Foreskin keratinocyte (primary cell): ENCODE measurements at places on chromosomes 5 and 9.
A peak's percentile ranks its signal among the peaks of the same experiment; 100 is the strongest.

- peak; percentile 39 for DNase-seq
Observed at GRCh38 chr9:22413884-22414283, 32.7 kb upstream of the DMRTA1 start.

- no peak for DNase-seq
Observed at GRCh38 chr5:81906086-81906485, 65.7 kb upstream of the ATG10 start.

DNA sequence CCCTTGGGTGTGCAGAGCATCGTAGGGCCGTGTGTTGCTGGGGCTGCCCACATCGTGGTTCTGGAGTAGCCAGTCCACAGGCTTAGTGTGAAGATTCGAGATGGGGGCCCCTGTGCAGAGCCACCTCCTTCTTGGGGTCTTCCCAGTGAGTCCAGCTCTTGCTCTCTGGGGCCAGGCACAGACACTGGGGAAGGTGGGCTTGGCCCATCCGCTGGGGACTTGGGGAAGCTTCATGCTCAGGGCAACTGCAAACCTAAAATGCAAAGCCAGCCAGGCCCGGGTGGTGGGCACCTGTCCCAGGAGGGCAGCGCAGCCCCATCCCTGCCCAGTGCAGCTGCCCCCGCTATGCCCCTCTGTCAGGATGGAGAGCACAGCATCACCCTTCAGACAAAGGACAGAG lies 46.4 kb upstream of the LRRC14B start:
- DNase-seq, result no peak

DNA sequence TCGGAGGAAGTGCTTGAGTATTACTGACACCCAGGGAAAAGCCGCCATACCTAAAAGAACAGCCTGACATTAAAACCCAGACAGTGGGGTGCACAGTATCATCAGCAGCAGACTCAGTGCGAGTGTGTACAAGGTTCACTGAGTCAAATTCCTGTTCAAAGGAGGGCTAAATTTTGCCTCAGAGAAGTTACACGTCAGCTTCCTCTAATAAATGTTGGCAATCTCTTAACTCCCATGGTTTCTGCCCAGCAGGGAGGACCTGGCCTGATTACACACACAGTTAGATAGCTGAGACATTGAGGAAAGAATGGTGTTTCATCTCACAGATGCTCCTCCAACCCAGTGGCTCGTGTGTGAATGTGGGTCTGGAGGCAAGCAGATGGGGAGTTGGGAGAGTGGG lies 38.2 kb downstream of the NIPSNAP3B start:
- DNase-seq, result no peak

- peak; percentile 8 for DNase-seq
Observed at GRCh38 chr5:137145721-137146120, 353.4 kb downstream of the SPOCK1 start.

DNA sequence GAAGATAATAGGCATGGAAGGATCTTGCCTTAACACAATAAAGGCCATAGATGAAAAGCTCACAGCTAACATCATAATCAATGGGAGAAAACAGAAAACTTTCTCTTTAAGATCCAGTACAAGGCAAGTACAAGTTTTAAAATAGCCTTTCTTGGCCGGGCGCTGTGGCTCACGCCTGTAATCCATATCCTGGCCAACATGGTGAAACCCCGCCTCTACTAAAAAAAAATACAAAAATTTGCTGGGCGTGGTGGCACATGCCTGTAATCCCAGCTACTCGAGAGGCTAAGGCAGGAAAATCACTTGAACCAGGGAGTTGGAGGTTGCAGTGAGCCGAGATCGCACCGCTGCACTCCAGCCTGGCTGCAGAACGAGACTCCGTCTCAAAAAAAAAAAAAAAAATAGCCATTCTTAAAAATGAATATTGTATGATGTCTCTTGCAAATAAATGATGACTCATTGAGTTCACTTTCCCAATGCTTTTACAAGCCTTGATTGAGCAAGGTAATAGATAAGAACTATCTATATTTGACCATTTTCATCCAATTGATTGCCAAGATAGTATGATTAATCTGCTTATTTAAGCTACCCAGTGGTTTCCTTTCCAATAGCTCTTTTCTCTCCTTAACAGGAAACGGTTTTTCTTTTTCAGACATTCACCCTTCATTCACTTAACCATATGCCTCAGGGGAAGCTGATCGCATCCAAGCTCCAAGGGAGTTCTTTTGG lies 15.8 kb downstream of the CCDC152 start:
- no peak for DNase-seq

DNA sequence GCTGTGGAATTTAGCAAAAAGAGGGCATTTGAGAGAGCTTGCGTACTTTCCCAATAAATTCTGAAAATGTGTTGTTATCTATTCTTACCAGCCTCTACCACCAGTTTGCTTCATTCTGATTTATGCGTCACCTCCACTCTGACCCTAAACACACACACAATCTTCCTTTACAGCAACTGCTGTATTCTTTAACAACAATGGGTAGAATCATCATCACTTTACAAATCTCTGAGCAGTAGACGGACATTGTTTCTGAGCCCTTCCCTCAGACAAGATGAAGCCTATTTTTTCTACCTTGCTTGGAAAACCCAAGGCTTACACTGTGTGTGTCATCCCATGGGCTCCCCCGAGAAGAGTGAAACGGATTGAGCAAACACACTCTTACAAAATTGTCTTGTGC lies 83.1 kb upstream of the RASA1 start:
- no peak for DNase-seq

GRCh38 chr9:134641173-134641989 lies at the start of gene COL5A1:
Gene COL5A1, plus strand, starts transcription at chr9:134641803. Its CDS starts 385 bp downstream, at chr9:134642188.
- DNase-seq, result peak; percentile 76

DNA sequence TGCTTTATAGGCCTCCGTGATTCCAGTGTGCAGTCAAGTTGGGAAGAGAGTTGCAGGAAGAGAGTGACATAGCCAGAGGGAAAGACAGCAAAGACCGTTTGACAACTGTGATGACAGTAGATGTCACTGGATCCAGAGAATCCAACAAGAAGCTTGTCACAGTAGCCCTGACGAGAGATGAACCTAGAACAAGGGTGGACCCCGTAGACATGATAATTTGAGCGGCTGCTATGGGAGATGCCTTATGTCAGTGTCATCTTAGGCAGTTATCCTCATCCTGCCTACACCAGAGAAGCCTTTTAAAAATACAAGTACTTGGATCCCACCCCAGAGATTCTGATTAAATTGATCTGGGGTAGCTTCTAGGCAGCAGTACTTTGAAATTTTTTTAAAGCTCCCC lies 125.4 kb downstream of the AOPEP start:
- DNase-seq, result no peak

DNA sequence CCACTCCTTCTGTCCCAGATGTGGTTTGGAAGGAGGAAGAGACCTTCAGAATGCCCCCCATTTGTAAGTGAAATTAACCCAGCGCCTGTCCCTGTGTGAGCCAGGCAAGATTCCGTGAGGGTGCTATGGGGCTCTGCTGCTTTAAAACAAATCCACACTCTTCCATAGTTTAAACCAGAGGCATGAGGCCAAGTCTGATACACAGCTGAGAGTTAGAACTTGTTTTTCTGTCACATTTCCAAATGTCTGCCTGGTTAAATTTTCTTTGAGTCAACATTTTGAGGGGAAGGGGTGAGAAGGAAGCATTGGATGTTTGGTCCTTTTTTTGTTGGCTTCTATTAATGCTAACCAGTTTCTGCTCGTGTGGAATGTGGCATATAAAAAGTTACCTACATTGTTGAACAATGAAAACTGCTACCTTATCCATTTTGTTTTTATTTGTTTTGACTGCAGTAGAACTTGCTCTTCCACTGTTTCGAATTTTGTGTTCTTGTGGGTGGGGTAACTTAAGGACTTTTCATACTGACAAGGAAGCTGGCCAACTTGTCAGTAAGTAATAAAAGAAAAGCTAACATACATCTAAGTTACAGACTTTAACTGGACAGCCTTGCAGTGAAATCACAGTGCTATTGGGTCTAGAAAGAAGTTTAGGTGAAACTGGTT lies 12.9 kb downstream of the RGMB start:
- DNase-seq, result no peak

DNA sequence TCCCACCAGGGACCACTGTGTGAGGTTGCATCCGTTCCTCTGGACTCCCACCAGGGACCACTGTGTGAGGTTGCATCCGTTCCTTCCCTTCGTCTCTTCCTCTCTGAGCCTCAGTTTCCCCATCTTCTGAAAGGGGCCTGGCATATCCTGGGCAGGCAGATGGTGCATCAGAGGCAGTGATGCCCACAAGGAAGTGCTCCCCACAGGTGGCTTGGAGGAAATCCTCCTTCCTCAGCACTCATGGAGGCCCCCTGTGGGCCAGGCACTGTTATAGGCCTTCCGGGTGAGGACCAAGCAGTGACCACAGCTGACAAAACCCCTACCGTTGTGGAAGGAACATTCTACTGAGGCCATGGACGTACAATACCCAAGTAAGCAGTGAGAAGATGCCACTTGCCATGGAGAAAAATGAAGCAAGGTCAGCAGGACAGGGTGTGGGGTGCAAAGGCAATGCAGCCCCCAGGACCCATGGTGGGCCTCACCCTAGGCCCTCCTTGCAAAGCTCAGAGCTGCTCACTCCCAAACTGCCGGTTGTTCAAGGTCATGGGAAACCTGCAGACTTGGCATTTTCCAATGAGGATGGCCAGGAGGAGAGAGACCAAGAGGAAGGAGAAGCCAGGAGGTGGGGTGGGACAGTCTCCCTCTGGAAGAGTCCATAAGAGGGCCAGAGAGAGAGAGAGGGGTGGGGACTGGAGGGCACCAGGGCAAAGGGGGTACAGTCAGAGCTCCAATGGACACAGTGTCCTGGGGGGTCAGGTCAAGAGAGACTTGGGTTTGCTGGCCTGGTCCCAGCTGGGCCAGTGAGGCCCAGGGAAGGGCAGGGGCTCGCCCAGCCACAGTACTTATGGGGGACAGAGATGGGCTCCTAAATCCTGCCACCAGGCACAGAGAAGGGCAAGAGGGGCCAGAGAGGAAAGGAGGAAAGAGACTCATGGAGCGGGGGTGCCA lies 51.1 kb downstream of the C9orf50 start:
- no peak for DNase-seq
